Esophagus squamous epithelium (tissue), 5 donors: ENCODE measurements at places on chromosomes 5 and 9.

DNA sequence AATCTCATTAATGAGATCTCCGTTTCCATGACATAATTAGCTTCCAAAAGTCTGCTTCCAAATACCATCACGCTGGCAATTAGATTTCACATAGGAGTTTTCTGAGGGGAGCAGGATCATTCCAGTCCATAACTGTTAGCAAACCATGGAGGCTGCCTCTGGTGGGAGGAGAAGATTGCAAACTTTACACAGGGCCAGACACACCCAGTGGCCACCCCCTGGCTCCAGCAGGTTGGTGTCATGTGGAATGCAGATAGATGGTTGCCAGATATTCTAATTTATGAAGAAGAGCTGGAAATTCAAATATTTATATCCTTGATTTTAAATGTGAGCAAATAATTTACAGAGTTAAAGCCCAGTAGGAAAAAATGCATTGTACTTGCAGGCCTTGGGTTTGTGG, 164.2 kb downstream of the ICE1 start:
- DNase-seq: no peak
- no peaks in the 10 kb centered on the region for H3K36me3 ChIP-seq
- H3K27ac ChIP-seq: no peak overlapping the region
- H3K27me3 ChIP-seq: no peaks in the 10 kb centered on the region
- no peak overlapping the region for H3K4me3 ChIP-seq

- H3K27me3 ChIP-seq: no peaks in the 10 kb centered on the region
- no peak for DNase-seq
- peaks cover 11% of the 10 kb centered on the region for H3K4me1 ChIP-seq
- no peak overlapping the region for H3K4me3 ChIP-seq
- no peak overlapping the region for H3K27ac ChIP-seq
These were observed 1975.2 kb upstream of the C9orf72 start for GRCh38 chr9:29548436-29548835.

GRCh38 chr9:93906195-93906880, 48.8 kb downstream of the BARX1 start:
- H3K27ac ChIP-seq: no peak overlapping the region
- H3K4me3 ChIP-seq: no peak overlapping the region
- no peaks in the 10 kb centered on the region for H3K4me1 ChIP-seq
- H3K36me3 ChIP-seq: no peaks in the 10 kb centered on the region
- H3K27me3 ChIP-seq: no peaks in the 10 kb centered on the region
- DNase-seq: no peak

DNA sequence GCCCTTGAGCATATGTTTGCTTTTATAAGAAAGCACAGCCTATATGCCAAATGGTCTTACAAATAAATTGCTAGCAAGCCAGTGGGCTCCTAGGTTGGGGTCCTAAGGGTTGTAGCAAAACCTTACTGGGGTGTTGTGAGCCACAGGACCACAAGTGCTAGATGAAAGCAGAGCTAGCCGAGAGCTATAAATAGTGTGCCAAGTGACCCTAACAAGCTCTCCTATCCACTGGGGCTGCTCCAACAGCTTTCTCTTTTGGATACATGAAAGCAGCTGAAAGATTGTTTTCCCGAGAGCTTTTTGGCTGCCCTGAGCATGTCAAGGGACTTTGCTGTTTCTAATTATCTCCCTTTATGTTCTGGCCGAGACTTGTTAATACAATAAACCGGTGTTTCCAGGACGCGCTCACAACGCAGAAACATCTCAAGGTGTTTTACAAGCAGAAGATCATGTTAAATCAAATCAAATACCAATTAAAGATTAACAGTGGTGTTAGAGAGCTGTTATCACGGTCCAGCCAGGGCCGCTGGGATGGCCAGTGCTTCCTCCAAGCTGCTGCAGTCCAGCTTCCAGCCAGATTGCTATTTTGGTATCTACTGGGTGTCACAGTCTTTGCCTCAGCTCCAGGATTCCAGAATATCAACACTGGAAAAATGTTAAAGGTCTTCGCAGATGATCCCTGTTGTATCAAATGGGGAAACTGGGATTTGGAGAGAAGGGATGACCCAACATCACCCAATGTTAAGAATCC, 351.0 kb downstream of the ASTN2 start:
- no peaks in the 10 kb centered on the region for H3K36me3 ChIP-seq
- DNase-seq: no peak
- no peak overlapping the region for H3K27ac ChIP-seq
- no peaks in the 10 kb centered on the region for H3K27me3 ChIP-seq

DNA sequence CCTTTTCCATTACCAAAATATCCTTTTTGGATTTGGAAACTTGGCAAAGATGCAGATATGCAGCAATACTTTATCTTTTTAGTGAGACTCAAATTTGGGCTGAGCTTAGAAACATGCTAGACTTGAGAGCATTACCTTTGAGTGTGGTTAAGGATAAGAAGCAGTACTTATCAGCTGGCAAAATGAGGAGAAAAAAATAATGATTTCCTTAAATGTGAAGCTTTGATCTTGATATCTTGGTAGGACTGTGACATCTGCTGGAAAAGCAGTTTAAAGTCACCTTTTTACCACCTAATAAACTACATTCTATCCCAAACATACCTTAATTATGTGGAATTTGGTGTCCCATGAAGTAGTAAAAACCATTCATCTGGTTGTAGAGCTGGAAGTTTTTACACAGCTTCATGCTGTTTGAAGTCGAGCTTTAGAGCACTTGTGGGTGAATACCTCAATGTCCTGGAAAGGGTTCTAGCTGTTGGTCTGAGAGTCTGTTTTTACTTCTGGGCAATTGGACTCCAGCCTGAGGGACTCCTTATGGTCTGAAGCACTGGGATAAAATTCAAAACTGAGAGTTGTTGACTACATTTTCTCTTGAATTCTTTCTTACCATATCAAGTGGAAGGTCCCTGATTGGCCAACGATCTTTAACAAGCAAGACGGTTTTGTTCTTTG, 53.4 kb downstream of the LRRC70 start:
- DNase-seq: no peak
- no peak overlapping the region for H3K4me3 ChIP-seq
- no peaks in the 10 kb centered on the region for H3K4me1 ChIP-seq
- no peaks in the 10 kb centered on the region for H3K36me3 ChIP-seq
- H3K27me3 ChIP-seq: no peaks in the 10 kb centered on the region

GRCh38 chr9:92730897-92731296, 33.7 kb downstream of the BICD2 start:
- no peak overlapping the region for H3K4me3 ChIP-seq
- H3K27me3 ChIP-seq: no peaks in the 10 kb centered on the region
- peaks cover 22% of the 10 kb centered on the region for H3K4me1 ChIP-seq
- H3K36me3 ChIP-seq: peaks cover 16% of the 10 kb centered on the region

DNA sequence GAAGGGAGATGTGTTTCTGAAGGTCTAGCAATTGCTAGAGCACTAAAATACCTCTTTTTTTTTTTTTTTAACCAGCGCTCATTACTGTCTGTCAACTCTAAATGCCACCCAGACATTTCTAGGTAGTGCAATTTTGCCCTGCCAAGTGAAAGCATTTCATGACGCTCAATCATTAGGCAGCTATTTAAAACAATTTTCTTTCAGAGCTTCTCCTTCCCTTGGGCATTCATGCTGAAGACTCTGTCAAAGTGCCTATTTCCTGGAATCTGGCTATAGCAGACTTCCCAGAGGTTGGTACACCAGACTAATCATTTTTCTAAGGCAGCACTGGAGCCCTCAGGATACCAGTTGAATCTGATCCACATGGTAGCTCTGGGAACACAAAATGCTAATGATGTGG, 97.0 kb upstream of the ANKRD55 start:
- no peaks in the 10 kb centered on the region for H3K36me3 ChIP-seq
- no peaks in the 10 kb centered on the region for H3K27me3 ChIP-seq
- no peak overlapping the region for H3K27ac ChIP-seq
- no peak overlapping the region for H3K4me3 ChIP-seq

- no peaks in the 10 kb centered on the region for H3K27me3 ChIP-seq
- no peaks in the 10 kb centered on the region for H3K36me3 ChIP-seq
- no peak overlapping the region for H3K4me3 ChIP-seq
- no peak overlapping the region for H3K27ac ChIP-seq
These were observed 1406.5 kb upstream of the ACO1 start for GRCh38 chr9:30977965-30978364.
